Left kidney (tissue), 8 donors: ENCODE measurements at places on chromosomes 1 and 21. TPM values are rescaled to one million over a fixed set of nuclear protein-coding genes. Genes with fewer than 3 reads are reported as not detected.

RNF2 gene
- 57.3 TPM for polyA plus RNA-seq

DNA sequence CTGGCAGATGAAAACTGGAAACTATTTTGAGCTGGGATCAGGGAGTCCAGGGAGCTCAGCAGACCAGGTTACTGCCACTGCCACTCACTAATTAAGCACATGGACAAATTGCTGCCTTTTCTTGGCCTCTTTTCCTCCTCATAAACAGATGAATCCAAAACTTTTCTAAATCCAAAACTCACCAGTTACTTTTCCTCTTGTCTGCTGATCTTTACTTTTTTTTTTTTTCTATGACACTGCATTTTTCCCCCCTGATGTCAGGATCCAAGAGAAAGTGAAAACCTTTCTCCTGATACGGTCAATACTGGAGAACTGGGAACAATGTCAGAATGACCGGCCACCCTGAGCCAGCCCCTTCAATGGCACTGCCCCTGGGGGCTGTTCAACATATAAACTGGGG, 405.8 kb downstream of the DUSP10 start:
- no peak for DNase-seq

DNA sequence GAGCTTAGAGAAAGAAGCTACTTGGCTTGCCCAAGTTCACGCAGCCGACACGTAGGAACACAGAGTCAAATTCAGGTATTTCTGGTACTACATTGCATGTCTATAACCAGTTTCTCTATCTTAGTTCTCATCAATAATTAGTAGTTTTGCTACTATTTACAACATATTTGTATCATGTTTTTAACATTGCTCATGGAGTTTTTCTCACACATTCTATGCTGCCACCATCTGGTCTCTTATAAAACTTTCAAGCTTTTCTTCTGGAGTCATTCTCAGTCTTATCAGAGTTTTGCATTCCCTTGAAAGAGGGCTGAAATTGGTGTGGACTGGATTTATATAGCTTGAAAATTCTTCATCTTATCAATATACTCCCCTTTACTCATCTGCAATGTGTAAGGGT, 118.8 kb upstream of the PALMD start:
- DNase-seq = no peak

DNA sequence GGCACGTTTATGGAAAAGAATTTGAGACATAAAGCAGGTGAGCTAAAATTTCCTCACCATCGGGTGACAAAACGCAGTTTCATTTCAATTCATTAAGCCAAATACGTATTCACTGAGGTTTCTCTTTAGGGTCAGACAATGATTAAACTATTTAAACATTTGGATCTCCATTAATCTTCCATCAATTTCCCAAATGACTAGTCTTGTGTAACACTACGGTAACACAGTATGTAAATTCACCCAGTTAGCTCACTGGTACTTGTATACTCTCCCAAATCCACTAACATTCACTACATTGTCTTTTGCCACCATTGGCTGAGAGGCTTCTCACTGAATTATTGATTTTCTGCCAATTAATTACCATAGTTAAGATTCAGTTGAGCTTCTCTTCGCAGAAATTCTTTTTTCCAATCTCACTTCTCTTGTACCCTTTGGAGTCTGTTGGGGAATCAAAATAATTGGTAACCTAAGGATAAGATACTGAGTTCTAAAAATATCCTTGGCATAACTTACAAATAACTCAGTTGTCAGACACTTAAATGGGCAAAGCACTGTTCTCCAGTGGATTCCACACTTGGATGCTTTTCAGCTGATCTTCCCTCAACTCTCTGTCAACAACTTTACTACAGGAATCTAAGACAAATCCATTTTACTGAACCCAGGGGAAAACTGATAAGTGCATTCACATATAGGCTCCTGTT, 40.7 kb downstream of the SIPA1L2 start:
- DNase-seq = no peak
